ENCODE measurements at places on chromosomes 6 and 20.

- no peak for DNase-seq
Observed at GRCh38 chr20:17611290-17611539, 41.3 kb downstream of the DSTN start.

- DNase-seq, result no peak
Observed at GRCh38 chr6:147227770-147228320, 23.6 kb downstream of the STXBP5 start.

DNA sequence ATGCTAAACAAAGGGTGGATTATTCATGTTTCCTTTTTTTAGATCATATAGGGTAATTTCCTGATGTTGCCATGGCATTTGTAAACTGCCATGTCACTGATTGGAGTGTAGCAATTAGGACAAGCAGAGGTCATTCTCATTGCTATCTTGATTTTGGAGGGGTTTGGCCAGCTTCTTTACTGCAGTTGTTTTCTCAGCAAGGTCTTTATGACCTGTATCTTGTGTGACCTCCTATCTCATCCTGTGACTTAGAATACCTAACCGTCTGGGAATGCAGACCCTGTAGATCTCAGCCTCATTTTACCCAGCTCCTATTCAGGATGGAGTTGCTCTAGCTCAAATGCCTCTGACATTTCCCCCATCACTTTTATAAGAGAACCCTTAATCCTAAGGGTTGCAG, 53.6 kb downstream of the CDS2 start:
- no peak for DNase-seq

DNA sequence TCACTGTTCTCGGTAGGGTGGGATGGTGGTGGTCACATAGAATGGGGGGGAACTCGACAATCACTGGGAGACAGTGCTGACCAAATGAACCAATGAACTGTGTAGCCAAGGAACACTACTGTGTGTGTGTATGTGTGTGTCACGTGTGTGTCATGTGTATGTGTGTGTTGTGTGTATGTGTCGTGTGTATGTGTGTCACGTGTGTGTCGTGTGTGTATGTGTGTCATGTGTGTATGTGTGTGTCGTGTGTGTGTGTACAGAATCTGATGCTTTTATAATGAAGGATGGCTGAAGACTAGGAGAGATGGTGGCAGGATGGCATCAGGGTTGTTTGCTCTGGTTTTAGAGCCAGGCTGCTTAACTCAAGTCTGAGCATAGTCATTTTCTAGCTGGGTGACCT, 99.1 kb upstream of the DUSP22 start:
- no peak for DNase-seq

- DNase-seq, result no peak
Observed at GRCh38 chr20:40535816-40536215, 153.2 kb downstream of the MAFB start.

- DNase-seq, result no peak
Observed at GRCh38 chr6:34476921-34477320, 11.0 kb downstream of the PACSIN1 start.

DNA sequence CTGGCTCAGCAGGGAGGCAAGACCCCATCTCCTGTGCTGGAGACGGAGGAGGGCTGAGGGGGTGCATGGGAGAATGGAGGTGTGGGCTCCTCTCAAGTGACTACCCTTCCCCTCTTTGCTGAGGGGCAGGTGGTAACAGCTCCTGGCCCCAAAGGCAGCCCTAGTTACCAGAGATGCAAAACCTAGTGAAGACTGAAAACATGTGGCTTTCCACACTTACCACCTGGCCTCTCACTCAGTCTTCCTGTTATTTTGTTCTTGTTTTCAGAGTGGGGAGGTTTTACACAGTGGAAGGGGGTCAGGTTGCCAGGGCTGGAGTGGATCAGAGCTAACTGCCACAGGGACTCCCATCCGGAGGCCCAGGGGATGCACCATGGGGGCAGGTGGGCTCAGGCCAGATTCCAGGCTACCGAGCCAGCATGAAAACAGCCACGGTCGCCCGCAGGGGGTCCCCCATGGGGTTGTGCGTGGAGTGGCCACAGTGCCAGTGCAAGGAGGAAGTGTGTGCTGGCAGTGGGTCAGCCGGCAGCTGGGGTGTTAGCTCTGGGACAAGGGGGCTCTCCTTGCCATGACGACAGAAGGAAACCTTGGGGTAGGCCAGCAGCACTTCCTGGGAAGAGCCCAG, 21.1 kb downstream of the MYT1 start:
- DNase-seq, result no peak

DNA sequence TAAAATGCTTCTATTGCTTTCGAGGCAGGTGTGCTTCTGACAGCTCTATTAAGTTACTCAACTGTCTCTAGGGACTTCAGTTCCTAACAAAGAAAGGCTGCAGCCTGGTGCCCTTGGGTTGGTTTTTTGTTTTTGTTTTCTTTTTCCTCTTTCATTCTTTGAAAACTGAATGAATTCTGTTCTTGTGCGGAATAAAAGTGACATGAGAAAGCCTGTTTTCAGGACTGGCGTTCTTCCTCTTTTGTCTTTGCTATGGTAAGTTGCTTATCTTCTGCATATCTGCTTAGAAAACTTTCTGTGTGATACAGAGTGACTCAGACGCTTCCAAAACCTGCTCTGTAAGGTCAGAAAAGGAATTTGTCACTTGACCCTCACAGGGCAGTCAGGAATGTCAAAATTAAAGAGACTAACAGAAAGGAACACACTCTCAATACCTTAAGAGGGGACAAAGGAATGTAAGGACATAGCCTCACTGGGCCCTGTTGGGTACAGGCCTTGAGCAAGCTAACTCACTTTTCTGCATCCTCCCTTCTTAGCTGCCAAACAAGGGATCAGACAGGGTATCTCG, 56.2 kb upstream of the NHSL1 start:
- no peak for DNase-seq

DNA sequence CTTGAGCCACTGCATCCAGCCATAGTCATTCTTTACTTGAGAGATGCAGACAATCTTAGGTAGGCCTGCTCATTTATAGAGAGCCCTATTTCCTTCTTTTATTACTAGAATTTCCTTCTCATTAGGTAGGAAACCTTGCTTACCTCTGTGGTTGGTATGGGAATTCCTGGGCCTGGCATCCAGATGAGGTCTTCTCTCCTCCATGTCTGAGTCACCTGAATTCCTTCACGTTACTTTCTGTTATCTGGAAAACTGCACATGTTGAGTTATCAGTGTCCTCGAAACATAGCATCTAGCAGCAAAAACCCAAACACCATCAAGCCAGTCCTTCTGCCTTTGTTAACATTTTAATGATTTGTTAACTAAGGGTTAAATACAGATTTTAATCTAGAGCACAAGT, 2.2 kb downstream of the ZNFX1 start:
- no peak for DNase-seq

DNA sequence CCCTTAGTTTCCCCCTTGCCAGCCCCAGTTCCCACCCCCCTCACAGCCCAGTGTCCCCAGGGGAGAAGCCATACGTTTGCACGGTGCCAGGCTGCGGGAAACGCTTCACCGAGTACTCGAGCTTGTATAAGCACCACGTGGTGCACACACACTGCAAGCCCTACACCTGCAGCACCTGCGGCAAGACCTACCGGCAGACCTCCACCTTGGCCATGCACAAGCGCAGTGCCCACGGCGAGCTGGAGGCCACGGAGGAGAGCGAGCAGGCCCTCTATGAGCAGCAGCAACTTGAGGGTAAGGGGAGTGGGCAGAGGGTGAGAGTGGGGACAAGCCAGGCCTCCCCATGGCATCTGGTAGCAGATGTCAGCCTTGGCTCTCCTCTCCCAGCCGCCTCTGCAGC, 5.1 kb upstream of the DEF6 start:
- DNase-seq, result no peak

DNA sequence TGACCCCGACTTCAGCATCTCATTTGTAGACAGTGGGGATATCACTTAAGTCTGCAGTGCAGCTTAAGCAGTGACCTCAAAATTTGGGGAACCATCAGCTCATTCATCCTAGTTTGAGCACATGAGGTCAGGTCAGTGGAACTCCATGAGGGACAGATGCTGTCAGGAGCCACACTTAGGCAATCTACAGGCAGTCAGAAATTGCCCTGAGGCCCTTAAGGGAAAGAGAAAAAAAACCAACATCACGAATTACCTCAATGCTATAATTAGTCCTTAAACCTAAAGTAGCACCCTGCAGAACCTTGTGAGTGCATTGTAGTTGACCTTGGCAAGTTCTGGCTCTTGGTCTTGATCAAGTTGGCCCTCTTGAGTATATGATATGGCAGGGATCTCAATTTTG, 21.1 kb downstream of the TMEM74B start:
- DNase-seq, result no peak

GRCh38 chr20:53692465-53693067, 98.9 kb upstream of the ZNF217 start:
- no peak for DNase-seq

DNA sequence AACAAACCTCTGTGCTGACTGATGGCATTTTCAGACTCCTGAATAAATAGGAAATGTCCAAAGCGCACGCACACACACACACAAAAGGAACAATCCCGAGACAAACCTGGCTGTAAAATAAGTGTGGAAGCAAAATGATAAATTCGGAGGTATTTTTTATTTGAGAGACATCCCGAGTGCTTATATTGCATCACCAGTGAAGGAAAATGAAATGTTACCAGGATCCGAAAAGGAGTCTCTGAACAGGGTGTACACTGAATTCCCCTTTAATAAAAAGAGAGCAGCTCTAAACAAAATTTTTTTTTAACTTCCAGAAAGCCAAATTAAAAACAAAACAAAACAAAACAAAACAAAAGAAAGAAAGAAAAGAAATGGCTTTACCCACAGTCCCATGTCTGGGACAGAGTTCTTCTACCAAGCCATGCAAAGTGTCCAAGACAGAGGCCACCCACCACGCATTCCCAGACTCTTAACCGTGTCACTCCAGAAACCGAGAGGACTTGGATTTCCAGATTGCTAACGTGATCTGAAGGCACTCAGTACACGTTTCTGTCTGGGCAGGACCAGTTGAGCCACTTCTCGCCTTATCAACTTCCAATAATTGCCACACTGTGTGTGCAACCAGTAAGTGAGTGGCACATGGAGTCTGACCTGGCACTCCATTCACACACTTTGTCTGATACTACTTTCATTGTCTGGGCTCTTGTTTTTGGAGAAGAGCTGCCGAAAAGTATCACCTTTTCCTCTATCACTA, 817 bp downstream of the ME1 start:
- no peak for DNase-seq

GRCh38 chr20:32079655-32080109, 27.6 kb downstream of the HCK start:
- DNase-seq, result no peak

- DNase-seq, result no peak
Observed at GRCh38 chr6:6026513-6027205, 19.9 kb upstream of the NRN1 start.

- no peak for DNase-seq
Observed at GRCh38 chr6:39790772-39791171, 1.4 kb upstream of the DAAM2 start.

DNA sequence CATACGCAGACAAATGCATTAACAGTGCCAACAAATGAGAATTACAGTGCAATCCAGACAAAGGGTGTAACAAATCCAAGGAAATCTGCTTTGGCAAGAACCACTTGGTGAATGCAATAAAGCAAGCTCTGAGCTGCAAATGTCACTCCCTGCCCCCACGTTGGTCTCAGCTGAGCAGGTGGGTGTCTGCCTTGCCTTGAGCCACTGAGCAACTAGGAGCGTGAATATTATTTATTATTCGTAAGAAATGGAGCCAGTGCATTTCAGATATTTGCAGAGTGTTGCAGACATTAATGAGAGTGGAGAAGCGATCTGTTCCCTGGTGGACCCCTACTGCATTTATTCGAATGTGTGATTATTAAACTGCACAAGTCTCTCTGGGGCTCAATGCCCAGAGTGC, 36.6 kb upstream of the F13A1 start:
- DNase-seq, result no peak

DNA sequence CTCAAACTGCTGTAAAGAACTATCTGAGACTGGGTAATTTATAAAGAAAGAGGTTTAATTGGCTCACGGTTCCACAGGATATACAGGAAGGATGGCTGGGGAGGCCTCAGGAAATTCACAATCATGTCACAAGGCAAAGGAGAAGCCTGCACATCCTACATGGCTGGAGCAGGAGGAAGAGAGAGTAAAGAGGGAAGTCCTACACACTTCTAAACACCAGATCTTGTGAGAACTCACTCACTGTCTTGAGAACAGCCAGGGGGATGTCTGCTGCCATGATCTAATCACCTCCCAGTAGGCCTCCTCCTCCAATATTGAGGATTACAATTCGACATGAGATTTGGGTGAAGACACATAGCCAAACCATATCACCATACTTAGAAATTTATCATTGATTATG, 1307.0 kb upstream of the GJE1 start:
- DNase-seq, result no peak

All from stimulated activated CD8-positive, alpha-beta memory T cell treated with anti-CD3 and anti-CD28 coated beads, Interleukin-15, amount 100 ng/mL, for 48 hours (primary cell).